Hypothalamus (tissue), 51 donors: ENCODE measurements at places on chromosomes 3 and 15.

DNA sequence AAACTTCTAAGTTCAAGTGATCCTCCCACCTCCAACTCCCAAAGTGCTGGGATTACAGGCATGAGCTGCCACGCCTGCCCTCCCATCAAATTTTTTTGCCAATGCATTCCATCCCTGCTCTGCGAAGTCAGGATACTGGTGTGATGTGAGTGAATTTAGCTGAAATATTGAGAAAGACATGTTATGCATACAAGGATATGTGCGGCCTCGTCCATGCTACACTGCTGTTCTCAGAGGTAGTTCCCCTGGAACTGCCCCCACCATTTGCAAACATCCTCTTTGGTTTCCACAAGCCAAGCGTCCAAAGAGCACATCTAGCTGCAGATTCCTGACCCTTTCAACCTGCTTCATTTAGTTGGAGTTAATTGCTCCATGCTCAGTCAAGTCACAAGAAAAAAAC lies 36.5 kb upstream of the BCL2A1 start:
- no peak for DNase-seq

DNA sequence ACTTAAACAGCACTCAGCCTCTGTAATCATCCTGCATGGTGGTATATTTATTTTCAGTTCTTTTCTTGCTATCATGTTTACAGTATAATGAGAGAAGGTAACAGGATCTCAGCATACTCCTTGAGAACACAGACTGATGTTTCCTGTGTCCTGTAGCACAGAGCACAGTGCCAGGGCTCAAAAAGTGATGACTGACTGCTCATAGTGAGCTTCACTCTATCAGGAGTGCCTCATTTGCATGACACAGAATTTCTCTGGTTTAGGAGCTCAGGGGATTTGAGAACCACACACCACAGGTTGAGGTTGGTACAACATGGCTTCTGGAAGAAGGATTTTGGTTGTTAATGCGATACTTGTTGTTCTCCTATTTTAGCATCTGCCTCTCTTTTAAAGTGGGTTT lies 68.5 kb upstream of the SLC2A2 start:
- DNase-seq = no peak

DNA sequence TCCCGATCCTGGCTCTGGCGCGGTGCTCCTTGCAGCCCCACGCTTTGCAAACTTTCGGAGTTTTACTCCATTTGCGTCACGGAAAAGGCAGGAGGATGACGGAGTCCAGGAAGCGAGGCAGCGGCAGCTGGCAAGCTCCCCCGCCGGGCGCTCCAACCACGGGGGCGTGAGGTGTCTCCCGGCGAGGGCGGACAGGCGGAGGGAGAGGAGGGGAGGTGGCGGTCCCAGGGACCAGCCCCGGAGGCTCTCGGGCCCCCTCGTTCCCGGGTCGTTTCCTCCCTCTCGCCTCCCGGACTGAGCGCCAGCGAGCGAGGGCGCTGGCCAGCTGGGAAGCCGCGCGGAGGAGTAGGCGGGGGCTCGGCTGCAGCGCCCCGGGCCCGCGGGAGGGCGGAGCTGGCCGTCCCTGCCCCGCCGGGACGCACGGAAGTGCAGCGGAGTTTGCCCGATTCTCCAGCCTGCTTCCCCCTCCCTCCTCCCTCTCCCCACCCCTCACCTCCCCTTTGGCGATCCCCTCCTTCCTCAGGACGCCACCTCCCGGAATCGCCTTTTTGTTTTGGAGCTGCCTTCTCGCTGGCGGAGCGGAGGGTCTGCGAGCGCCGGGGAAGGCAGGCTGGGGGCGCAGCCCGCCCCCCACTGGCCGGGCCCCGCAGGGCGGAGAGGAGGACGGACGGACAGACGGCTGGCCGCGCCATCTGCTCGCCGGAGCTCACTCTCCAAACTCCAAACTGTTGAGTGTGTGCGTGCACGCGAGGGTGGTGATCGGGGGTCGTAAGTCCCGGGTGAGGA lies at the start of gene SNX33:
Gene SNX33 (plus strand): TSS at position 543 of the 786 bp plus-strand sequence. CDS start 1,191 bp downstream, outside the sequence.
- peak; percentile 72 for DNase-seq

DNA sequence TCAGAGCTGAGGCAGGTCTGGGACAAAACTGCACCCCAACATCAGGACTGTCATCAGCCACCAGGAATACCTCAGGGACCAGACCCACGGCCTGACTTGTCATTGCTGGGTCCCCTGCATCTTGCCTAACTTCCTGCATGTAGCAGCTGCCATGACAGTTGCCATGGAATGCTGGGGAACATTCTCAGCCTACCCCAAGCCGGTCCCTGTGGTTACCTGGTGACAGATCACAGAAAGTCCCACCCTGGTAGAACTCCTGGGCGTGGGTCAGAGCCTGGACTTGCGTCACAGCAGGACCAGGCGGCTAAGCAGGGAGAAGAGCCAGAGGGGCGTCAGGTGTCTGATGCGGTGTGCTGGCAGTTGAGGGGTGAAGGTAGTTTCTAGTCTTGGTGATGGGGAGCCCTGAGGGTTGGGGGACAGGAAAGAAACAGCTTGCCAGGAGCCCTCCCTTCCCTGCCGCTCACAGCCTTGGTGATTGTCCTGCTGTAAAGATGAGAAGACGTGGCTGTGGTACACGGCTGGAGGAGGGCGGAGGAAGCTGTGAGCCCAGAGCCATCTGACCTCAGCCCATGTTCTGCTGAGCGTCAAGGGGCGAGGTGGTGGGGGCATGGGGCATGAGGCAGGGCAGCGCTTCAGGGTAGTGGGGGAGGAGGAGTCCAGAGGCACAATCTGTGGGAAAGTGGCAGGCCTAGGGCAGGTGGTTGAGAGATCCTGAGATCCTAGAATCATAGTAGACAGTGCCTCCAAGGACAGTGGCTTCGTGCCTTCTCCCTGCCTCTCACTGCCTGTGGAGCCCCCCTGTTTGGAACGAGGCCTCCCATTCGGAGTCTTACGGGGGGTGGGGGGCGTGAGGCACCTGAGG lies 5.4 kb downstream of the H1-8 start:
- DNase-seq = no peak

GRCh38 chr3:112871735-112872134 lies 25.1 kb upstream of the CD200R1L start:
- DNase-seq = no peak

DNA sequence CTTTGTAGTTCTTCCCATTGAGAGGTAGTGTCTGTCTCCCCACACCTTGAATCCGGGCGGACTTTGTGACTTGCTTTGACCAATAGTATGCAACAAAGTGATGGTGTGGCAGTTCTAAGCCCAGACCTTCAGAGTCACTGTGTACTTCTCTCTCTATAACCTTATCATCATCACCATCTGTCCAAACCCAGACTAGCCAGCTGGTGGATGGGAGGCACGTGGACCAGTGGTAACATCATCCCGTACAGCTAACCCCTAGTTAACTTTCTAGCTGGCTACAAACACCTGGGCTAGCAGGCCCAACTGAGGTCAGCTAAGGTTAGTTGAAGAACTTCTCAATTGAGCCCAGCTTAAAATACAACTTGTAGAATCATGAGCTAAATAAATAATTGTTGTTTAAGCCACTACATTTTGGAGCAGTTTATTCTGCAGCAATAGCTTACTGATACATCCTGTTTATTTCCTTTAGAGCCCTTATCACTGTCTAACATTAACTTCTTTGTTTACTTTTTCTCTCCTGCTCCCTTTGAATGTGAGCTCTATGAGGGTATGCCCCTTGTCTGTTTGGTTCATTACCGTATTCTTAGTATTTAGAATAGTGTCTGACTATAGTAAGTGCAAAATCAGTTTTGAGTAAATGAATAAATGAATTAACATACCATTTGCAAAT lies 11.5 kb upstream of the CCR9 start:
- no peak for DNase-seq

DNA sequence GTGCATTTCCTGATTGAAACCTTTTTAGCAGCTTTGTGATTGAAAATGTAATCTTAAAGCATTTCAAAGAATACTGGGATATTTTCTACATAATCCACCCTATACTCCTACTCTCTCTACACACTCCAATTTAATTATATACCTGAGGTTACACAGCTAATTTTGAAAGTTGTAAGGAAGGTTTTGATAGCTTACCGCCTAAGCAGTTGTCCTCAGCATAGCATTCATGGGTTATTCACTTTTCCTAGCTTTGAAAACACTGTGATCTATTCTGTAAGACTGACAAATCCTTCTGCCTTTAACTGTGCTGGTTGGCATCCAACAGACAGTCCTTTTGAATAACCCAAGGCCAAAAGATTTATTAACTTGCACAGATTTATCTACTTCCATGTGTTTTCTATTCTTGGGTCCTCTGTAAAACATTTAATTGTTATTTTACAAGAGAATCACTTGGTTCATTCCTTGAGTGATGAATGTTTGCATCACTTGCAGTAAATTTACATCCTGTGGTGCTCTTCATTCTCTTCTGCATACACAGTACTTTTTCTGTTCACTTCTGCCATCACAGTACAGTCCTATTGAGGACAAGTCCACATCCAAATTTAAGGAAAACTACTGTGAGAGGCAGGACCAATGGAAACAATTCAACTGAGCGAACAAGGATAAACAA lies 44.8 kb downstream of the SERPINI1 start:
- DNase-seq = no peak
